ENCODE measurements at places on chromosomes 7 and 10.
A peak's percentile ranks its signal among the peaks of the same experiment; 100 is the strongest.

DNA sequence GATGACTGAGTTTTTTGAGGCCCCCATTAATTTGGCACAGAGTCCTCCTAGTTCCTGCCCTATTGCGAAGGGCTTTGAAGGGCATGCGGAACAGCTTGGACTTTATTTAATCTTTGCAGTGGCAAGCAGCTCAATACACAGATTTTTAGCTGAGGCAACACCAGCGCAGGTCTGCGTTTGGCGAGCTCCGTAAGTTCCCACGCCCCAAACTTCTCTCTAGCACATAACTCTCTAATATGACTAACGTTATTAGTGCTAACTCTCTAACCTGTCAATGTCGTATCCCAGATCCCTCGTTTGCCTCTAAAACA is 366 bp upstream of the TAF3 start:
- no peak for DNase-seq

DNA sequence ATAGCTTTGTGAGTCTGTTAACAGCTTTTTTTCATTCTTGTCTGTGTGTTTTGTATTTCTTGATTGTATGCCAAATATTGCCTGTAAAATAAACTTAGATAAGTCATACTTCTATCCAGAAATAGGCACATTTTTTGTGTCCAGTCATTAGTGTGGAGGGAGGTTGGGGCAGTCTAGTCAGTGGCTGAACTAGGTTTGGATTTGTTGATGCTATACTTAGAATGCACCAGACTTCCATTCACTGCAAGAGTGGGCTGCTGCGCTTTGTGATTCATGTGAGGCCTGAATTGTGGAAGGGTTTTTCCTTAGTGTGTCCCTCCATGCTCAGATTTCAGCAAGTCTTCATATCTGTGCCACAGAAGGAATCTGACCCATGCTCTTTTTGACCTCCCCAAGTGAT is 50.0 kb downstream of the TRUB1 start:
- DNase-seq, result no peak

- no peak for DNase-seq
Observed at GRCh38 chr7:936386-937054, 18.0 kb downstream of the ADAP1 start.

DNA sequence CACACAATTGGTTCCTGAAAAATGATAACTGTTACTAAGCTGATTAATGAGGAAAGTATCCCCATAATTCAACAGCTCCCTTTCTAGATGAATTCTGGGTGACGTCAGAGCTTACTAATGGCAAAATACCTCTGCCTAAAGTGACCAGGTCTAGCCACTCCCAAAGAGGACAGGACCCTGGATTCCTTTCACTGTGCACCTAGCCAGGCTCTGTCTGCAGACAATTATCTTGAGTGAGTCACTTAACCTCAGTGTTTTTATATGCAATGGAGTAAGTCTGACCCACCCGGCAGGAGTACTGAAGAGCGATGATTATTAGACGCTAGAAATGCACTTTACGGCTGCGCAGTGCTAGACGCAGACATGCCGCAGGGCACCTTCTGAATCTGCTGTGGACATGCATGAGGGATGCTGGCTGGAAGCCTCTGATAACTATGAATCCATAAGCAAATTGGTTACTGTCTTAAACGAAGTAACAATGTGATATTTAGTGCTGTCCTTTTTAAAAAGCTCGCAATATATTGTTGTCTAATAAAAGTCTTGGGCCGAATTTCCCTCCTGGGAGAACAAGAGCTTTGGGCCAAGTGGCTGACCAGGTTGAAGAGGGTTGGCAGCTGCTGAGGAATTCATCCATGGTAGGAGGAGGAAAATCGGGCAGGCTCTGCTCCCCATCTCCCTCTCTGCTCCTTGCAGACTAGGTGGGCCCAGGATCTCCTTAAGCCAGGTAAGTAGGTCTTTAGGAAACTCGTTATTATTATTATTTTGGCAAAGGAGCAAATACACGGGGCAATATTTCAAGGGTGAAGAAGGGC is 4.6 kb upstream of the INPP5A start:
- no peak for DNase-seq

DNA sequence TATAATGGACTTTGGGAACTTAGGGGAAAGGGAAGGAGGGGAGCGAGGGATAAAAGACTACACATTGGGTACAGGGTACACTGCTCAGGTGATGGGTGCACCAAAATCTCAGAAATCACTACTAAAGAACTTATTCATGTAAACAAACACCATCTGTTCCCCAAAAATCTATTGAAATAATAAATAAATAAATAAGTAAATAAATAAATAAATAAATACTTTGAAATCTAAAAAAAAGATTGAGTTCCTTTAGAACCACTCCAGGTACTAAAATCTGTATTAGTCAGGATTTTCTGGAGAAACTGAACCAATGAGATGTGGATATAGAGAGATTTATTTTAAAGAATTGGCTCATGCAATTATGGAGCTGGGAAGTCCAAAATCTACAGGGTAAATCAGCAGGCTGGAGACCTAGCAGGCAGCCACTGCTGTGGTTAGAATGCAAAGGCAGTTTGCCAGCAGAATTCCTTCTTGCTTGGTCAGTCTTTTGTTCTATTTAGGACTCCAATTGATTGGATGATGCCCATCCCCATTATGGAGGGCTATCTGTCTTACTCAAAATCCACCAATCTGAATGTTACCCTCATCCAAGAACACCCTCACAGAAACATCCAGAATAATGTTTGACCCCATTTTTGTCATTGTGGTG is 8.9 kb downstream of the IGFBP1 start:
- DNase-seq, result no peak

DNA sequence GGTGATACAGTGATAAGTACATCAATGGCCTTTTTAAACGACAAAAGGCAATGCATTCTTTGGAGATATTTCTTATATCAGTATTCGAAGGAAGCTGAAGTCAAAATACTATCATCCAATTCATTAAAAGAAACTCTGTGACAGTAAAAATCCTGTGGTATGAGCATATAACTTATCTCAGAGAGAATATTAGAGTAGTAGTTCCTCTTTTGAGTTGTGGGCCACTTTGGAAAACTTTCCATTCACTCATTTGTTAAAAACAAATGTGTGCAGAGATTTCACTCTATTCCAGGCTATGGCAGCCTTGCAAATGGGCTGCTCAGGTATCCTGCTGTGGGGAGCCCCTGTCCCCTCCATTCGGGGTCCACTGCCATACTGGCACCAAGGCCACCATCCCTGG is 55.3 kb upstream of the ZNF438 start:
- DNase-seq, result no peak

GRCh38 chr10:97974100-97974499 is 56.3 kb downstream of the CRTAC1 start:
- no peak for DNase-seq

- DNase-seq, result peak; percentile 69
Observed at GRCh38 chr10:94361171-94361794, 1.5 kb downstream of the NOC3L start.

DNA sequence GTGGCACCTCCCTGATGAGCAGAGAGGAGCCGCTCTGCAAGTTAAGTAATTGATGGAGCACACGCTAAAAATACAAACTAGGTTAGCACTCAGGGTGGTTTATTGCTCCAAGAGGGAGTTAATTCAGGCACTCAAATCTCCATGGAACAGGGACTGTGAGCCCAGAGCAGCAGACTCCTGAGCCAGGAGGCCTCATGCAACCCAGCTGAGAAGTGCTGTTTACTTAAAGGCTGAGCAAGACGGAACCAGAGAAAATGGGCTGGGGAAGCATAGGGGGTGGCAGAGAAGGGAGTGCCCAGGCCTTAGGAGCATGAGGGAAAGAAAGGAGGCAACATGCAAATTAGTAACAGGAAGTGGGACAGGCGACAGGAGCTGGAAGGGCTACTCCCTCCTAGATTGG is 174.1 kb downstream of the KCNMA1 start:
- DNase-seq, result no peak

DNA sequence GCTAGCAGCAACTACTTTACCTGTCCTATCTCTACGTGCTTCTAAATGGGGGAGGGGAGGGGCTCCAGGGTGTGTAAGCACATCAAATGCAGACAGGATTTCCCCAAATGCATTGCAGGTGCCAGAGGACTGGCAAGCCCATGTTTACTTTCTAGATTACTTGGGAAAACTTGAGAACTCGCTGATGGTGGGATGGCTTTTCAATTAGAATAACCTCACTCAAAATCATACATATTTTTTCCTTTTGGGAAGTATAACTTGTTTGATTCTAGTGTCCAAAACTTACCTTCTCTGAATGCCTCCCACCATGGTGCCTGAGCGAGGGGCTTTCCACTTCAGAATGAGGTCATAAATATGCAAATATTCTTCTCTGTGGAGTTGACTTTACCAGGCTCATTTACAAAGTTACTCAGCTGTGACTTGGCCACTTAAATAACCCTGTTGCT is 191.3 kb upstream of the RHOBTB1 start:
- DNase-seq, result no peak

DNA sequence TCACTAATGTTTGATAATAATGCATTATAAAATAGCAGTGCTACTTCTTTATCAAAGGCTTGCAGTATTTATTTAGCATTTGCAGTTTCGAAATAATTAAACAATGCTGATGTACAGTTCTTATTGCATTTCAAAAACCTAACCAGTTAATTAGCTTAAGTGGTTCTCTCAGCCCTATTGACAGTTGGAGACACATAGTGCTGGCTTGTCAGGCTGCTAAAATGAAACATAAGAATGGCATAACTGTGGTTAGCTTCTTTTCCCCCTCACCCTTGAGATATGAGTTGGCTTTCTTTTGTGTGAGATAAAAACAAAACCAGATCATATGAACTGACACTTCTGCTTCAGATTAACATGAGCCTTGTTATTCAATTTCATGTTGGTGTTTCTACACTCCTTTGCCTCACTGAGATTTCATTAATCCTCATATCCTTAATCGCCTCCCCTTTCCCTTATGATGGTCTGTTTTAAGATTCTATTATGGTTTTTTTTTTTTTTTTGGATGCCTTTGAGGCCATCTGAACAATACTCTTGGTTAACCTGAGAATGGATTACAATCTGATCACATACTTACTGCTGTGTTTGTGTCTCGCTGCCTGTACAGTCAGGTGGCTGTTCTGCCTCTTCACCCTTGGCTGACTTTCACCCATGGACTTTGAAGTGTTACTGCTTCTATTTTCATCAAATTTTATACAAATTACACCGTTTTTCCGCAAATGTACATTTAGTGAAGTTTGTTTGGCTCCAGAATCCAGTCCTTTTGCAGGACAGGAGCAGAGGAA is 108.0 kb downstream of the SDK1 start:
- DNase-seq, result no peak

DNA sequence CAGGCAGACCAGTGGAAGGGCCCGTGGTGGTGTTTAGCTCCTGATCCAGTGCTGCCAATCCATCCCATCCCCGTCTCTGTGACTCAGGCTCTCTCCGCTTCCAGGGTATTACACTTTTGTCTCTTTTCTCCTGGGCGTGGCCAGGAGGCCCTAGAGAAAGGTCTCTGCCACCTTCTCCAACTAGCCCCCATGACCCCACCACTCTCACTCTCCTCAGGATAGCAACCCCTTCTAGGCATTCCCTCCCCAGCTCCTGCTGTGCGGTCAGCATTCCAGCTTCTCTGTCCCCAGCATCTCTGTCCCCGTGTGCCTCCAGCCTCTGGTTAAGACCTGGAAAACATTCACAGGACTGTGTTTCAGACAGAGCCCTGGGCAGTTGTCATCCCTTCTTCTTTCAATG is 36.2 kb upstream of the R3HCC1L start:
- no peak for DNase-seq

DNA sequence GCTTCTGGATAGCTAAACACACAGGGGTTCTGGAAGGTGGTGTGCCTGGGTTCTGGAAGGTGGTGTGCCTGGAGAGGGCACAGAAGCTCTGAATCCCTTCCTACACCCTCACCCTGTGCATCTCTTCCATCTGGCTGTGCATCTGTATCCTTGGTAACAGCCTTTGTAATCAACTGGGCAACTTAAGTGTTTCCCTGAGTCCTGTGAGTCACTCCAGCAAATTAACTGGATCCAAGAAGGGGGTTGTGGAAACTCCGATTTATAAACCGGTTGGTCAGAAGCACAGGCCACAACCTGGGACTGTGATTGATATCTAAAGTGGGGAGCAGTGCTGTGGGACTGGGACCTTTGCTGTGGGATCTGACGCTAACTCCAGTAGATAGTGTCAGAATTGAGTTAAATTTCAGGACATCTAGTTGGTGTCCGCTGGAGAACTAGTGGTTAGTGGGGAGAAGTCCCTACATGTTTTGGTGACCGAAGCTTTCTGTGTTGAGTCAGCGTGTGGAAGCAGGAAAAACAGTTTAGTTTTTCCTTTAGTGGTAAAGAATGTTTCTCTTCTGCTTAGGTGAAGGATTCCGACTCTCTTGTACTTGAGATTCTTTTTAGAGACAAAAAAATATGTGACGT is 228.1 kb downstream of the BMPER start:
- DNase-seq, result no peak

DNA sequence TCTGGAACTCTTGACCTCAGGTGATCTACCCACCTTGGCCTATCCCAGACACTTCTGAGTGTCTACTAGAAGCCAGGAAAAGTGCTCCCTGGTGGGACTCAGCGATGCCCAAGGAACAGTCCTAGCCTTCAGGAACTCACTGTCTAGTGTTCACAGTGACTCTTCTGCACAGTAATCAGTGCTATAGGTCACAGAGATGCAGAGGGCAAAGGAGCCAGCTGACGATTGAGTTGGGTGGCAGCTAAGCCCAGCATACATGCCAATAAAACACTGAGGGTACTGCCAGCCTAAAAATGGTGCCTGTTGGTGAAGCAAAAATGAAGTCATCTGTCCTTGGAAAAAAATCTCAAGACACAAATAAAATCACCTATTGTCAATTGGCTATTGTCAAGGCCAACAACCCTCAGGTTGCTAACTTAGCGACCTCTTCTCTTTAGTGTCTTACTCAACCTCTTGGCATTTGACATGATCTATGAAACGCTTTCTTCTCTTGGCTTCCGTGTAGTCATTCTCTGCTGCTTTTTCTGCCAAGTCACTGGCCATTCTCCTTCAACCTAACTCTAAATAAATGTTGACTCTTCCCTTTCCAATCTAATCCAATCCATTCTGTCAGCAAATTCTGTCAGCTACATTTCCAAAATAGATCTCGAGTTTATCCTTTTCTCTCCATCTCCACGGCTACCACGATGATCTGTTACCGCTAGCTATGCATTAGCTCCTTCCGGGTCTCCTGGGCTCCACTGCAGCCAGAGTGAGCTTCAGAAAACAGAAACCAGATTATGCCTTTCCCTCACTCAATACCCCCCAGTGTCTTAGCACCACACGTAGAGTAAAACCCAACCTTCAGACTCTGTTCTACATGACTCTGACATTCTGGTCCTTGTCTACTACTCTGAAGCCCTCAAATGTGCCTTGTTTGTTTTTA is 99.2 kb downstream of the ATXN7L1 start:
- no peak for DNase-seq

DNA sequence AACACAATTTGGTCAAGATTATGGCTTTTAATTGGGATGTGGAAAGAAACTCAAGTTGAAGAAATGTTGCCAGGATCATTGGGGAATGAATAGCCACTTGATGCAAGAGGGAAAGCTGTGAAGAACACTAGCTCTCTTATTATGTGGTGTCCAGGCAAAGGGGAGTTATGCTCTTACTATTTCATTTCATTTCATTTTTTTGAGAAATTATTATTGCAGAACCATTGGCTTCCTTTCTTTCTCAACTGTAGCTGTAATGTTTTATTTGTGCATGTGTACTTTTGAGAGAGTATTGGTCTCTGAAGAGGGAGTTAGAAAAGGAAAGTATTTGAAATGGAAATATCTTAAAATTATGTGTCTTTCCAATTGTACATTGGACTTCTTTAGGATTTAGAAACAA is 312.6 kb upstream of the BMPER start:
- no peak for DNase-seq
